Activated T-cell treated with anti-CD3 and anti-CD28 coated beads for 1 hour (primary cell): ENCODE measurements at places on chromosomes 12 and 14.

DNA sequence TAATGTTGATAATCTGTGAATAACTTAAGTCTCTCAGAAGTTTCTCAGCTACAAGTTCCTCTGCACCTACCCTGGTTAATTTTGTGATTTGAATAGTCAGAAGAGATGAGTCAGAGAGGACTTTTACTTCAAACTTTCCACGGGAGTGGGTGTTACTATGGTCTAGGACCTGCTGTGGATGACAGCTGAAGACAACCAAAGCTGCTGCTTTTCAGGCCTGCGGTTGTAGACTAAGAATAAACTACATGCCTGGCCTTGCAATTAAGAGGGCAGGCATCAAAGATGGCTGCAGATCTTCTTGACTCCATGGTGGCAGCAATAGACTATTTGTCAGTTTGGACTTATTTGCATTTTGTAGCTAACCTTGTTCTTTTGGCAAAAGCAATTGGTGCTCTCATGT is 227.1 kb upstream of the KRR1 start:
- no peak for DNase-seq

GRCh38 chr12:65853489-65854157 is 29.3 kb downstream of the HMGA2 start:
- DNase-seq, result no peak

DNA sequence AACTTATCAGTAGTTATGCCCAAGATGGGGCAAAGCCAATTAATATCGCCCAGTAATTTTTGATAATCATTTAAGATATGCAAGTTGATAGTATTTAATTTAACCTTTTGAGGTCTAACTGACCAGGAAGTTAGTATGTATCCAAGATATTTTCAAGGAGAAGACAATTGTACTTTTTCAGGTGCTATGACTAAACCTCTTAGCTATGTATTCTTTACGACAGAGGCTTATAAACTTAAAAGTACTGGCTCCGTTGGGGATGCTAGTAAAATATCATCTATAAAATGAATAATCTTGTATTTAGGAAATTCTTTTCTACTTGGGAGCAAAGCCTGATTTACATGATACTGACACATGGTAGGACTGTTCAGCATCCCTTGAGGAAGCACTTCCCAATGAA is 40.3 kb downstream of the TMTC3 start:
- no peak for DNase-seq

GRCh38 chr12:52209321-52209720 is 17.5 kb upstream of the KRT80 start:
- no peak for DNase-seq

DNA sequence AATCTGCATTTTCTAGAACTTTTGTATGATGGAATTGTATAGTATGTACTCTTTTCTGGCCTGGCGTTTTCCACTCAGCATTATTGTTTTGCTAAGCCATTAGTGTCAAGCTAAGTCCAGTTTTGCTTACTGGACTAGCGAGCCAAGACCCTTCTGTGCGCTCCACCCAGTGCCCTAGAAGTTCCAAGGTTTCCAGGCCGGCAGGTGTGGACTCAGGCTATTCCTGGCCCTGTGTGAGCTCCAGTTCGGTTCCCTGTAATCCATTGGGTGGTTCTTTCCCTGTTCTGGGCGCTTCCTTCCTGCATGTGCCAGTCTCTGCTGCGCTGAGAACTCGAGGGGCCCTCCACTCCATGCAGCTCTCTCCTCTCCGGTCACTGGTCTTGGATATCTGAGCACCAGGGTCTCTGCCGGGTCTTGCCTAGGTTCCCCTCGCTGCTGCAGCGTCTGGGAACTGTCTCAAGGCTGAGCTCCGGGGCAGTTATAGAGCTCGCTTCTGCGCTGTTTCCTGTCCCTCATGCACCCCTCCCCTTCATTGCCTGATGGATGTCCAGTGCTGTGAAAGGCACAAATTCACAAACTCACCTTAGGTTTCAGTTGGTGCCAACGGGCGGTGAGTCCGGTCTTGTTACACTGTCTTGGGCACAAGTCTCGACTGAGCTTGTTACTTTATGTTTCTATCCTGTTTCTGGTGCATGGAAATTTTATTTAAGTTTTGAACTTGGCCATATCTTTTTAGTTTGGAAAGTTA is 100.8 kb downstream of the ADGRD1 start:
- DNase-seq, result no peak

DNA sequence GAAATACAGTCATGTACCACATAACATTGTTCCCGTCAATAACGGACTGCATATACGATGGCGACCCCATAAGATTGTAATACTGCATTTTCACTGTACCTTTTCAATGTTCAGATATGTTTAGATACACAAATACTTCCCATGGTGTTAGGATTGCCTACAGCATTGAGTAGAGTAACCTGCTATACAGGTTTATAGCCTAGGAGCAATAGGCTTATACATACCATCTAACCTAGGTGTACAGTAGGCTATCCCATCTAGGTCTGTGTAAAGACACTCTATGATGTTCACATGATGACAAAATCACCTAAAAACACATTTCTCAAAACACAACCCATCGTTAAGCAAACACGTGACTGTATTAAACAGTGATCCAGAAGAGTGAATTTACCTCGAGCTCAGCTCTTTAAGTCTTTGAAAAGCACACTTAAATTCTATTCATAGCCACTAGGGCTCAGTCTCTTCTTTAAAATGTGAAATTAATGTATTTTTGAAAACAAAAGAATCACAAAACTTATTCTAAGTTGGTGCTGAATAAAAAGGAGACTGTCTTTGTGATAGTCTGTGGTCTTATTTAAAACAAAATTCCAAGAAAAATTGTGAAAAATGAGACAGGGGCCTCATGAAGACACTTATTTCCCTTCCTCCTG is 239.1 kb upstream of the ARID2 start:
- no peak for DNase-seq

GRCh38 chr12:3380200-3381043 is 110.6 kb upstream of the PRMT8 start:
- no peak for DNase-seq

DNA sequence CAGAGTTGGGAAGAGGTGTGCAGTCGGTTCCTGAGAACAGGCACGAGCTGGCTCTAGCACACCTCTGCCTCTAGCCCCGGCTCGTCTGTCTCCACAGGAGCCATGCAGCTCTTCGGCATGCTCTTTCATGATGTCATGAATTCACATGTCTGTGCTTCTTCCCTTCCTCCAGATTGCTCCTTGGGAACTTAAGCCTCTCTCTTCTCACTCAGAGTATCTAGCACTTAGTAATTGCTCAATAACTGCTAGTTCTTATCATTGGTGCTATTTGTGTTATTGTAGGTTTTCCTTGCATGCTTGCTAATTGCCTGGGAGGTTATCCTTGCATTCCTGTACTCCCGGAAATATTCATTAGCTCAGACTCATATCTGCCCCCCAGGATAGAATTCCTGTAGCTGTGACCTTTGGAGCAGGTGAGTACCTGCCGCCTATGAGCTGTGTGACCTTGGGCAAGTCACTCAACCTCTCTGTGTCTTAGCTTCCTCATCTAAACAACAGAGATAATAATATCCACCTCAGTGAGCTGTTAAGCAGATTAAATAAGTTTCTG is 19.5 kb downstream of the FAM181A start:
- DNase-seq, result no peak

DNA sequence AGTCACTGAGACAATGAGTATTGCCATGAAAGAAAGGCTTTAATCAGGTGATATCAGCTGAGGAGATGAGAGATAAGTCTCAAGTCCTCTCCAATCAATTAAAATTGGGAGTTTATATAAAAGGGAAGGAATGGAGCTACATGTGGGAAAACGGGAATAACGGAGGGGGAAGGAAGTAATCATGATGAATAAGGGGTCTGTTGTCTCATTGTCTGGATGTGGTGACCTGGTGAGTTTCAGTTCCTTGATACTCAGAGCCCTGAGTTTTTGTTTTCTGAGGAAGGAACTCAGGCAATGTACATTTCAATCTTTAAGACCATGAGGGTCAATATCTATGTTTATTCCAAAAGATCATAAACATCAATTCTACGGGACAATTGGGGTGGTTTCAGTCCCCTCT is 198.8 kb downstream of the KITLG start:
- no peak for DNase-seq

- no peak for DNase-seq
Measured at GRCh38 chr14:75141062-75141461, 14.2 kb upstream of the NEK9 start.

GRCh38 chr14:93099196-93099595 is 16.5 kb downstream of the ITPK1 start:
- no peak for DNase-seq

DNA sequence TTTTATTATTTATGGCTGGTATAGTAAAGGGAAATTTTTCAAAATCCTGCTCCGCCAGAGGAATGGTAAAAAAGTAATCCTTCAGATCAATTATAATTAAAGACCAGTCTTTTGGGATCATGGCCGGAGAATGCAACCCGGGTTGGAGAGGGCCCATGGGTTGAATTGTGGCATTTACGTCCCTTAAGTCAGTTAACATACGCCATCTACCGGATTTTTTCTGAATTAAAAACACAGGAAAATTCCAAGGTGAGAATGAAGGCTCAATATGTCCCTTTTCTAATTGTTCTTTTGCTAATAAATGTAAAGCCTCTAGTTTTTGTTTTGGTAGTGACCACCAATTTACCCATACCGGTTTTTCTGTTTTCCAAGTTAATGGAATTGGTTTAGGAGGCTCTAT is 602.8 kb downstream of the ALG10 start:
- no peak for DNase-seq

GRCh38 chr14:58639842-58640484 is 2.2 kb downstream of the DACT1 start:
- DNase-seq, result no peak

GRCh38 chr14:20706657-20707355 is 18.2 kb downstream of the ANG start:
- no peak for DNase-seq

DNA sequence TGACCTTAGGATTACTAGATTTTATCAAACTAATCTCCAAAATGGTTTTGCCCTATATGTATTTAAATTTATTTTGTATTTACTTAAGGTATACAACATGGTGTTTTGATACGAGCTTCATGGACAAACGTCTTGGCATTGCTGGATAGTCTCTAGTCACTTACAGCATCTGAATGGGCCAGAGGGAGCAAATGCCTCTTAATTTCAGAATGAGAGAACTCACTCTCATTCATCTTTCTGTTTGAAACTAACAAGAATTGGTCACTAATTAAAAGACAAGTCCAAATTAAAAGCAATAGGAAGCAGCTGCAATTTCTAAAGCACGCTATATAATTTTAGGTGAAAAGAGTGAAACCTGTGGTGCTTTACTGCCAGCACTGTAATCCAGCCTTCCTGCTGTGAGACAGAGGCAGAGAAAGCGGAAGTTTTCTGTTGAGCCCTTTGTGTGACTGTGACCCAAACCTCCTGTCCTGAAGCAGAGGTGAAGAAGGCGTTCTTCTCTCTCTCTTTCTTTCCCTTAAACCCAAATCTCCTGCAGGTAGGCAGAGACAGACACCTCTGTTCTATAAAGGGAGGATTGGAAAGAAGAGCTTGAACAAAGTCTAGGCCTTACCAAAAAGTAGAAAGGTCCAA is 184.6 kb upstream of the NAV3 start:
- DNase-seq, result no peak

GRCh38 chr12:26523708-26524150 is 309.3 kb downstream of the ITPR2 start:
- no peak for DNase-seq

DNA sequence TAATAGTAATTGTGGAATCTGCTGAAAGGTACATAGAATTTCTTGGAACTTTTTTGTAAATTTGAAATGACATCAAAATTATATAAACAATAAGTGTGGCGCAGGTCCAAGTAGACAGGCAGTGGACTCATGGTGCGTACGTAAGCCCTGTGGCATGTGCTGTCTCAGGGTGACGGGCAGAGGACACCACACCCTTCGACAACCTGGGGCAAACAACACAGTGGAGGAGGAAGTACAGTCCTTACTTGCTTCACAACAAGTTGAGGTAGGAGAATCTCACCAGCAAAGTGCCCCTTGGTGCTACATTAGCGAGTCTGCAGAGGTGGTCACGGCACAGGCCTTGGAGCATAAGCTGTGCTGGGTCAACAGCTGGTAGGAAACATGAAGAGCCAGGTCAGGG is 180.9 kb downstream of the AEBP2 start:
- no peak for DNase-seq

DNA sequence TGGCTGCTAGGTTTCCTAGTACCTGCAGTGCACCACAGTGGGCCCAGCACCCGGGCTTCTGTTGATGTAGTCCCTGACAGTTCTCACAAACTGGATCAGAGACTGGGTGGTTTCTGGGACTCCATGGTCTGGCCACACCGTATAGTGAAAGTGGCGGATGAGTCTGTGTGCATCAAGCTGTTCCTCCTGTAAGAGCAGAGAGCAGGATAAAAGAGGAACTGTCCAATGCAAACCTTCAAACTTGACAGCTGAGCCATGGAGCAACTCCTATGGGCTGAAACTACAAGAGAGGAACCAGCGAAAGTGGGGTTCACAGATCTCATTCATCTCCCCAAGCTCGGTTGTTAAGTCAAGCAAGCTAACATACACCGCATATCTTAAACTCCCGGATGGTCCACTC is 102.8 kb downstream of the PTPRB start:
- no peak for DNase-seq

DNA sequence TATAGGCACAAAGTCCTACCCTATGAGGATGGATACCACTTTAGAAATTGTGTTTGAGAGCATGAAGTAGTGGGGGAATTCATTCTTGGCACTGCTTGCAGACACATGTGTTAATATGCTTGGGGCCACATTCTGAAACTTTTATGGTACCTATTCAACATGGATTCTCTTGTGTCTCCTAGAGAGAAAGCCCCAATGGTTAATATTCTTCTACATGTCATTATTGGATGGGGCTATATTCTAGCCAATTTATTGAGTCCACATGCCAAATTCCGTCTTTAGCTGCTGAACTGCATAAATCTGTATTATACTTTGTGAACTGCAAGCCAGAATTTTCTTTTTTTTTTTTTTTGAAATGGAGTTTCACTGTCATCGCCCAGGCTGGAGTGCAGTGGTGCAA is 140.0 kb downstream of the KICS2 start:
- DNase-seq, result no peak

DNA sequence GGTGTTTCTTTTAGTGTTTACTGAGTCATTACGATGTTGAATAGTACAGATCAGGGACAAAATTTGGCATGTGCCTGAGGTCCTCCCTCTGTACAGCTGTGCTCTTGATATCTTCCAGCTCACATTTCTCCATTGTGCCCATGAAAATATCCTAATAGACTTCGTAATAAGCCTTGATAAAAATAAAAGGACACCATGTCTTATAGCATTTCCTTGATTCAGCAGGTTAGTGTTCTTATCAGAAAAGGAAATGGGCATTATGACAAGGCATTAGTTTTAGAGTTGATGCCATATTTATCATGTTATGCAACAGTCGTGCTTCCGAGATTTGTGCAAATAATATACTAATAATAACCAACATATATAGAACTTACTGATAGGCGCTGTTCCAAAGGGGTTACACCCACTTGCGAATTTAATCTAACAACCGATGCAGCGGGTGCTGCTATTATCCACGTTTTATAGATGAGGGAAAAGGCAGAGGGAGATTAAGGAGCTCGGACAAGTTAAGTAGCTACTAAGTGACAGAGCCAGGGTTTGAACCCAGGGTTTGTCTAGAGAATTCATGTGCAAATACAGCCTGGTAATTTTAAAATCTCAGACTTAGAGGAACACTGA is 15.1 kb upstream of the WNK1 start:
- DNase-seq, result no peak

- DNase-seq, result no peak
Measured at GRCh38 chr12:121894633-121895032, 6.0 kb downstream of the PSMD9 start.

- DNase-seq, result no peak
Measured at GRCh38 chr12:112851024-112851777, 55.6 kb upstream of the OAS1 start.

- no peak for DNase-seq
Measured at GRCh38 chr14:75470238-75470797, 42.5 kb downstream of the JDP2 start.
